ENCODE measurements at places on chromosomes 13 and 19. TPM values are rescaled to one million over a fixed set of nuclear protein-coding genes. Genes with fewer than 3 reads are reported as not detected.

- no peaks in the 10 kb centered on the region for H3K27me3 ChIP-seq
- DNase-seq = peak; percentile 65
- peak overlapping the region; percentile 69 for H3K27ac ChIP-seq
- peaks cover 34% of the 10 kb centered on the region for H3K4me1 ChIP-seq
- no peaks in the 10 kb centered on the region for H3K36me3 ChIP-seq
These were observed 5.5 kb upstream of the EMP3 start for GRCh38 chr19:48319647-48320541.

The KLHL1 gene
- total RNA-seq = not detected

- no peaks in the 10 kb centered on the region for H3K27me3 ChIP-seq
- peaks cover 1% of the 10 kb centered on the region for H3K36me3 ChIP-seq
- H3K4me3 ChIP-seq = no peak overlapping the region
- DNase-seq = no peak
- no peaks in the 10 kb centered on the region for H3K4me1 ChIP-seq
These were observed 33.0 kb upstream of the EHD2 start for GRCh38 chr19:47679922-47680857.

DNA sequence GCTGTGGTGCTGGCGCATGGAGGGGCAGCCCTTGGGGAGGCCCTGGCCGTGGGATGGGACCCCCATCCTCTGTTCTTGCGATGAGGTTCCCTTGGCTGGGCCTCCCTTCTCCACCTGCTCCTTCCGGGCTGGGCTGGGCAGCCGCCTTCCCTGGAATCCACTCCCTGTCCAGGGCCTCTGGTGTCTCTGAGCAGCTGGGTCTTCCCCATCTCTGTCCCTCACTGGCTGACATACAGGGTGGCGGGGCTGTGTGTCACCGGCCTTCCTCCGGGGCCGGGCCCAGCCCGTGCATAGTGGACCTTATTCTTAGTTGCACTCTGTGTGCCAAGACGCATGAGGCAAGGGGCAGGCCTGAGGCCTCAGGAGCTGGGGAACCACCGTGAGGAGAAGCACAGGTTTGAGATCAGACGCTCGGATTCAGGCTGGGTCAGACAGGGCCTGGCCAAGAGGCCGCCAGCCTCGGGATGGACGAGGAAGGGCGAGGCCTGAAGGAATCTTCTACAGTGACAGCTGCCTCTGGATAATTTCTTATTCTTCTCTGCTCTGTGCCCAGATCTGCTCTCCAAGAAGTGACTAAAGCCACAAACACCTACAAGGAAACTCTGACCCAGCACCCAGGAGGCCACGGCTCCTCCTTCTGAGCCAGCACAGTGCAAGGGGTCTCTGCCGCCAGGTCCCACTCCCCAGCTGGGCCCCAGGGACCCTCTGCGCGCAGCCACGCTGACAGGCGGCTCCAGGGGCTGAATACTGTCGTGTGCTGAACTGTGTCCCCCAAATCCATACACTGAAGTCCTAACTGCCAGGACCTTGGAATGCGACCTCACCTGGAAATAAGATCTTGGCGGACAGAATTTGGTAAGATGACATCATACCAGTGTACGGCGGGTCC lies 11.0 kb downstream of the SGTA start:
- H3K27me3 ChIP-seq = no peaks in the 10 kb centered on the region
- peaks cover 23% of the 10 kb centered on the region for H3K36me3 ChIP-seq
- H3K27ac ChIP-seq = peak overlapping the region; percentile 33
- peaks cover 27% of the 10 kb centered on the region for H3K4me1 ChIP-seq

GRCh38 chr19:18274781-18275356 lies 617 bp upstream of the IQCN start:
- peaks cover 17% of the 10 kb centered on the region for H3K4me1 ChIP-seq
- H3K36me3 ChIP-seq = peaks cover 59% of the 10 kb centered on the region
- peak overlapping the region; percentile 17 for H3K27ac ChIP-seq
- no peaks in the 10 kb centered on the region for H3K27me3 ChIP-seq
- H3K4me3 ChIP-seq = peak overlapping the region; percentile 26

The PSG7 gene
- total RNA-seq = not detected

DNA sequence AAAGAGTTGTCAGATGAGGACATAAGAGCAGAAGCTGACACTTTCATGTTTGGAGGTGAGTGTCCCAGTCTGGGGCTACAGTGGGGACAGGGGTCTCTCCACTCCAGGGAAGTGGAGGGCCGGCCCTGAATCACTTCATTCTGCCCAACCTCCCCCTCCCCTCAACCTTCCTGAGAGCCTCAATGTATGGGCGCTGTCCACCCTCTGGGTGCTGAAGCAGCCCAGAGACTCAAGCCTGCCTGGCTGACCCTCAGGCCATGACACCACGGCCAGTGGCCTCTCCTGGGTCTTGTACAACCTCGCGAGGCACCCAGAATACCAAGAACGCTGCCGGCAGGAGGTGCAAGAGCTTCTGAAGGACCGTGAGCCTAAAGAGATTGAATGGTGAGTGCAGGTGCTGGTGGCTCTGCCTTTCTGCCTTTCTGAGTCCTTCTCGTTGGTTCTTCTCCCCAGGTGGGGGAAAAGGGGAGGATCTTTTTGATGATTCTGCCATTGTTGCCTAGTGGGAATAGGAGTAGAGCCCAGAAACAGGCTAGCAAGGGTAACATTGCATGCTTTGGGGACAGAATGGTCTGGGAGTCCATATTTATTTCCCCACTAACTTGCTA lies 8.8 kb downstream of the CYP4F8 start:
- H3K4me1 ChIP-seq = no peaks in the 10 kb centered on the region
- no peak for DNase-seq

GRCh38 chr19:33640773-33641172 lies 19.0 kb downstream of the CHST8 start:
- no peaks in the 10 kb centered on the region for H3K36me3 ChIP-seq
- DNase-seq = no peak
- H3K4me1 ChIP-seq = no peaks in the 10 kb centered on the region
- H3K27ac ChIP-seq = no peak overlapping the region
- H3K27me3 ChIP-seq = no peaks in the 10 kb centered on the region
- H3K4me3 ChIP-seq = no peak overlapping the region

DNA sequence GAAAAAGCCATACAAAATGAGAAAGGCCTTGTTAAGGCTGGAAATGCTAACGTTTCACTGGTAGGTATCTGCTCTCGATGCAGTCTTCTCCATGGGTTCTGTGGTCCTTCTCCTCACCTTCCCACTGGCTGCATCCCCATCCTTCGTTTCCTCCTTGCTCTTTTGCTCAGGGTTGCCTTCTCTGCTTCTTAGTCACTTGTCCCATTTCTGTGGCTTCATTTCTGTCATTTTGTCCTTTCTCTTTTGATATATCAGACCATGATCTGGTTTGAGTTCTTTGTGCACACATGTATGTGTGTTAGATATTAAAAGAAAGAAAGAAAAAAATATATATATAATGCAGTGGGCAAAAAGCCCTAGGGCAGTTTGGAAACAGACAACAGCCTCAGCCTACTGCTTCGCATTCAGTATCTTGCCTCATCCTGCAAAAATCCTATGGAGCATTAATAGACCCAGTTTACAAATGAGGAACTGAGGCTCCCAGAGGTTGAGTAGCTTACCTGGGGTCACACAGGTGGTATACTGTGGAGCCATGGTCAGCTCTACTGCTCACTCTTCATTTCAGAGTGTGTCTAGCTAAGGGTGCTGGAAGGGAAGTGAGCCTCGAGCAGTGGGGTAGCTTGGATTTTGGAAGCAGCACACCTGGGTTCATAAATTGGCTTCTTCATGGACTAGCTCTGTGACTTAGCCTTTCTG lies 57.6 kb upstream of the MEDAG start:
- H3K4me1 ChIP-seq = peaks cover 17% of the 10 kb centered on the region
- no peaks in the 10 kb centered on the region for H3K36me3 ChIP-seq
- peaks cover 23% of the 10 kb centered on the region for H3K27me3 ChIP-seq
- no peak for DNase-seq
- no peak overlapping the region for H3K4me3 ChIP-seq
- no peak overlapping the region for H3K27ac ChIP-seq

- H3K36me3 ChIP-seq = no peaks in the 10 kb centered on the region
- no peak overlapping the region for H3K27ac ChIP-seq
- peaks cover 80% of the 10 kb centered on the region for H3K27me3 ChIP-seq
- H3K4me3 ChIP-seq = no peak overlapping the region
These were observed 10.8 kb downstream of the POU4F1 start for GRCh38 chr13:78592584-78592983.

DNA sequence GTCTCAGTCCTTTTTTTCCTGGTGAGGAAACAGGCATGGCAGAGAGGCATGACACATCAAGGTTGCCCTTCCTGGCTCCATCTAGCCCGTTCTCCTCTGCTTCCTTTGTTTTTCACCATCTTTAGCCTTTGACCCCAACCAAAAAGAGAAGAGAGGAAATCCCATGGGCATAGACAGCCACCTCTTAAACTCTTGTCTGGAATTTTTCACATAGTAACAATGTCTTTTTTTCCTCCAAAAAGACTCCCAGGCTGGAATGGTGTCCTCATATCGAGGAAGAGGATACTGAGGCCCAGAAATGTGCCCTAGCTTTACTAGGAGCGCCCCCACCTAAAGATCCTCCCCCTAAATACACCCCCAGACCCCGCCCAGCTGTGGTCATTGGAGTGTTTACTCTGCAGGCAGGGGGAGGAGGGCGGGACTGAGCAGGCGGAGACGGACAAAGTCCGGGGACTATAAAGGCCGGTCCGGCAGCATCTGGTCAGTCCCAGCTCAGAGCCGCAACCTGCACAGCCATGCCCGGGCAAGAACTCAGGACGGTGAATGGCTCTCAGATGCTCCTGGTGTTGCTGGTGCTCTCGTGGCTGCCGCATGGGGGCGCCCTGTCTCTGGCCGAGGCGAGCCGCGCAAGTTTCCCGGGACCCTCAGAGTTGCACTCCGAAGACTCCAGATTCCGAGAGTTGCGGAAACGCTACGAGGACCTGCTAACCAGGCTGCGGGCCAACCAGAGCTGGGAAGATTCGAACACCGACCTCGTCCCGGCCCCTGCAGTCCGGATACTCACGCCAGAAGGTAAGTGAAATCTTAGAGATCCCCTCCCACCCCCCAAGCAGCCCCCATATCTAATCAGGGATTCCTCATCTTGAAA lies at the start of gene GDF15:
Gene GDF15, plus strand, starts transcription at position 484 of the 868 bp plus-strand sequence. Its CDS starts 32 bp downstream, at position 516.
- no peak for DNase-seq
- H3K4me1 ChIP-seq = peaks cover 4% of the 10 kb centered on the region
- H3K4me3 ChIP-seq = no peak within 1 kb of the TSS
- no peak within 1 kb of the TSS for H3K27ac ChIP-seq
- no peaks in the 10 kb centered on the region for H3K36me3 ChIP-seq

DNA sequence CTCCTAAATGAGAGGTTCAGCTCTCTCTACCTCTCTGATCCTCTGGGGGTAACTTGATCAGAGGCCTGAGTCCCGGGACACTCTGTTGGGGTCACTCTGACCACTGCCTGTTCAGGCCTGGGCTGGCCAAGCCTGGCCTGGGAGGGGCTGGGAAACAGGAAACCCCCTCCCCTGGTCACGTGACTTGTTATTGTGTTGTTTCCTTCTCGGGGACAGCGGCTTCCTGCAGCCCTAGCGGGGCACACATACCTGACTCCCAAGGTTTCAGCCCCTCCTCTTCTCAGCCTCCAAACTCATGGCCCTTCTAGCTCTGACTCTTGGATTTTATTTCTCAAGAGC lies at the start of gene USHBP1:
Gene USHBP1, minus strand, starts transcription at position 105 of the 339 bp plus-strand sequence. CDS start 446 bp downstream, outside the sequence.
- H3K36me3 ChIP-seq = no peaks in the 10 kb centered on the region
- H3K27ac ChIP-seq = no peak within 1 kb of the TSS
- H3K4me1 ChIP-seq = peaks cover 17% of the 10 kb centered on the region

- H3K4me3 ChIP-seq = peak overlapping the region; percentile 90
- peaks cover 3% of the 10 kb centered on the region for H3K36me3 ChIP-seq
- no peaks in the 10 kb centered on the region for H3K27me3 ChIP-seq
These were observed 645 bp downstream of the UBL3 start for GRCh38 chr13:29849731-29850212.

The SBK3 gene
- not detected for total RNA-seq

The SMIM44 gene
- not detected for total RNA-seq

GRCh38 chr13:72647422-72647821 lies 80.0 kb downstream of the MZT1 start:
- peaks cover 11% of the 10 kb centered on the region for H3K27me3 ChIP-seq
- no peaks in the 10 kb centered on the region for H3K4me1 ChIP-seq
- H3K4me3 ChIP-seq = no peak overlapping the region
- DNase-seq = no peak
- H3K36me3 ChIP-seq = no peaks in the 10 kb centered on the region

- no peak overlapping the region for H3K4me3 ChIP-seq
- H3K27ac ChIP-seq = no peak overlapping the region
- H3K36me3 ChIP-seq = no peaks in the 10 kb centered on the region
- peaks cover 6% of the 10 kb centered on the region for H3K4me1 ChIP-seq
These were observed 8.9 kb downstream of the RTBDN start for GRCh38 chr19:12825254-12826131.

The NPAS1 gene
- 0.25 TPM for total RNA-seq

DNA sequence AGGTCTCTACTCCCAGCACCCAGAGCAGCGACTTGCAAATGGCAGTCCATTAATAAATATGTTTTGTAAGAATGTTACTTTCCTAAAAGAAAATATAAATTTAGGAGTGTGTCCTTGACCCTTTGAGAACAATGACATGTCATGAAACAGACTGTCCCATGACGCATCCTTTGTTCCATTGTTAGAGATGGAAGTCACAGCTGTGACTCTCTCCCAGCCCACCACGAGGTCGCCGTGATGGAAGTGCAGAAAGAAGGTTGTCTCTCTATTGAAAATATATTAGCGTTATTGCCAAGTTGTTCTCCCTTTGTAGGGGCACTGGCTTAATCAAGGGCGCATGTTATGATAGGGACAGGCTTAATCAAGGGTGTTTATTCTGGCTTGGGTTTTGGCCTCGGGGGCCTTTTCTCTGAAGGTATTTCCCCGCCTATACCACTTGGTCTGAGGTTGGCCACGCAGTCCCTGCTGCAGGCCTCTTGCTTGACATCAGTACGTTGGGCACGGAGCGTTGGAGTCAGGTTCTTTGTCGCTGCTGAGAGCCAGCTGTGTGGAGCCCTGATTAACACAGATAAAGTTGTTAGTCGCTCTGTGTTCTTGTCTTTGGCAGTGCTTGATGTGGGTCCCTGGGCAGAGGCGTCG lies 126.7 kb upstream of the ZNF536 start:
- DNase-seq = no peak
- no peak overlapping the region for H3K4me3 ChIP-seq
- H3K27ac ChIP-seq = no peak overlapping the region
- H3K27me3 ChIP-seq = no peaks in the 10 kb centered on the region

GRCh38 chr19:46452186-46452585 lies 19.2 kb downstream of the PNMA8A start:
- no peak for DNase-seq
- no peak overlapping the region for H3K27ac ChIP-seq
- H3K27me3 ChIP-seq = peaks cover 10% of the 10 kb centered on the region
- H3K4me3 ChIP-seq = no peak overlapping the region

DNA sequence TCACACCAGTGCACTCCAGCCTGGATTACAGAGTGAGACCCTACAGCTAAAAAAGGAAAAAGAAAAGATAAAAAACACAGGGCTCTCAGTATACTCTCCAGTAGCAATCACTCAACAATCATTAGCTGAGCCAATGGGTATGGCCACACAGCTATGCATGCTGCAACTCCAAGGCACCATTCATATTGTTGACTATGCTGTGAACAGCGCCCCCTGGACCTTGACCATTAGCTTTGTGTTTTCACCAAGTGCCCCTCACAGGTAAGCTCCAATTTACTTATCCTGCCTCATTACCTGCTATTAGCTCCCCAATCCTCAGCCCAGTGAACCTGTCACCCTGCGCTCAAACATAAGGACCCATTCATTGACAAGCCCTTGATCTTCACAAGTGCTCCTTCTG lies 35.8 kb downstream of the ZIC5 start:
- H3K27ac ChIP-seq = no peak overlapping the region
- no peaks in the 10 kb centered on the region for H3K36me3 ChIP-seq
- no peaks in the 10 kb centered on the region for H3K4me1 ChIP-seq
- no peak for DNase-seq
- H3K27me3 ChIP-seq = no peaks in the 10 kb centered on the region
- no peak overlapping the region for H3K4me3 ChIP-seq

The LSR gene
- total RNA-seq = 1.0 TPM

- H3K36me3 ChIP-seq = peaks cover 15% of the 10 kb centered on the region
- peaks cover 45% of the 10 kb centered on the region for H3K4me1 ChIP-seq
- no peak overlapping the region for H3K27ac ChIP-seq
- no peak overlapping the region for H3K4me3 ChIP-seq
- DNase-seq = no peak
These were observed 100.9 kb downstream of the FOXO1 start for GRCh38 chr13:40565282-40566148.

The ANGPTL4 gene
- 7.4 TPM for total RNA-seq
